ENCODE measurements at places on chromosomes 1 and 21.
A peak's percentile ranks its signal among the peaks of the same experiment; 100 is the strongest.

GRCh38 chr1:8777867-8778266, 39.6 kb downstream of the RERE start:
- no peak for DNase-seq

DNA sequence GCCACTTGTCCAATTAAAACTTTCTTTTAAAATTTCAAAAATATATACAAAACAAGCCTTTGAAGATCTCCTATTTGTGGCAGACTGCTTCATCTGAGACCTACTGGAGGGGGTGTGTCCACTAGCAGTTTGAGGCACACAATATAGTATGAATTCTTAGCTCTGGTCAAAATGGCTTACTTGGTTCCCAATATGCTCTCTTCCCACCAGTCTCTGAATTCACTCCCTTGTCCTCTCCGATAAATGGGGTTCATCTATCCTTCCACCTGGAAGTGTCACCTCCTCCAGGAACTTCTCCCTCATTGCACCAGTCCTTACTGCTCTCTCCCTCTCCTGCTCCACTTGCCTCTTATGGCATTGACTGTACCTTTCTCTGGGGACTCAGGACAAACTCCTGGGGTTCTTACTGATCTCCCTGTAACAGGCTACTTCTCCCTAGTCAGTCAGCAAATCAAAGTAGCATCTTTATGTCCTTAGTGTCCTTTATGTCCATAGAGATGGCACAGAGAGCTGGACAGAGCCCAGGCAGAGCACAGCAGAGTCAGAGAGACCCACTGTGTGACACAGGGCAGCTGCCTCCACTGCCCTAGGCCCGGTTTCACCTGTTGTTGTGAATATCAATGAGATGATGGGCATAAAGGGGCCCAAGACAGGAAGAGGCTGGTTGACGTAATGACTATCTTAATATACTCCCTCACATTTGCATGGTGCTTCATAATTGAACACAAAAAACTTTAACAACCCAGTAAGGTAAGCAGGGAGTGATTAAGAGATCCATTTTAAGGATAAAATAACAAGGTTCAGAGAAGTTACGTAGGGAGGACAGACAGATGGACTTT, 3.6 kb downstream of the ASAP3 start:
- DNase-seq = no peak

DNA sequence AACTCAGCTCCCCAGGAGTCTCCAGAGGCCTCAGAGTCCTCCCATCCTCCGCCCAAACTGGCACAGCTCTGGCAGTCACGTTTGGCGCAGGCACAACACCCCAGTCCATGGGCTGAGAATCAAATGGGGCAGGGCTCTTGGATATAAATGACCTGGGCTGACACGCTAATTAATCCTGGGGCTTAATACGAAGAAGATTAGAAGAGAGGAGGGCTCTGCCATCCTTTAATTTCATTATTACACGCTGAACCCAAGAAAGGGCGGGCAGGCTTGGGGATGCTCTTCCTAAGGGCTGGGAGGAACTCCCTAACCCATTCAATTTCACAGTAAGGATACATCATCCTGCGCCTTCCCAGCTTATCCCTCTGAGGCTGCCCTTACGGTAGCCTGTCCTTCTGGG, 2.4 kb downstream of the GRIK3 start:
- no peak for DNase-seq

DNA sequence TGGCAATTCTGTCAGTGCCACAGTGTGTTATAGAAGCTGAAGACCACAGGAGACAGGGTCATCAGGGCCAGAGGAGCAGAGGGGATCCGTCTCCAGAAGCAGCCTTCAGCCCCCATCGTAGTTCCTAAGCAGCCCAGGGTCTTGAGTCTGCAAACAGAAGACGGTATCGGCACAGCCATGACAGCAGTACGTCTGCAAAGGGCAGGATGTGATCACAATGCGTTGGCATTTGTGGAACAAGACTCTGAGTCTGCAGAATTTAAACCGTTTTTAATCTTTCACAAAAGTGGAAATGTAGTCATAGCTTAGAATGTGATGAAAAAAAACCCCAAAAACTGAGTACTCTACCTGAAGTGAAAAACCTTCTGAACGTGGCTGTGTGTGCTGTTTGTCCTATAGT, 44.0 kb upstream of the SCCPDH start:
- DNase-seq = no peak

DNA sequence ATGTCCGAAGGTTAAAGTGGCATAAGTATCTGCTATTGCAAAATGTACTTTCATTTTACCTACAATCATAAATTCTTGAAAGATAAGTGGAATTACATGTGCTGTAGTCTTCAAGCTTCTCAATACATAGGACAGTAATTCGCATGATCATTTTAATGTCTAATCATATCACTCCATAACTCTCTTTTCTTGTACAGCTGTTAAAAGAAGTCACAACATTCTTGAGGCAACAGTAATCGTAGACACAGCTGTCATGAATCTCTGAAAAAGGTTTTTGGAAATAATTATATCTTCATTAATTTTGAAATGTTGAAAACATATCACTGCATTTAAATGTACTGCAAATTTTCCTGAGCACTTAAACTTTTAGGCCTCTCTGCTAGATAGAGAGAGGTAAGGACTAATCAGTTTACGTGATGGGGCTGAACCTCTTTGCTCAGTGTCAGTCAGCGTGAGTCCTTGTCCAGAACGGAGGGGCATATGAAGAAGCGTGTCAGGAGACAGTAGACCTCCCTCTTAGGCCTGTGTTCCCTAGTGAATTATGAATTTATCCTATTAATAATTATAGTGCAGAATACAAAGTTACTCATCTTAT, 133.4 kb downstream of the NEK7 start:
- no peak for DNase-seq

DNA sequence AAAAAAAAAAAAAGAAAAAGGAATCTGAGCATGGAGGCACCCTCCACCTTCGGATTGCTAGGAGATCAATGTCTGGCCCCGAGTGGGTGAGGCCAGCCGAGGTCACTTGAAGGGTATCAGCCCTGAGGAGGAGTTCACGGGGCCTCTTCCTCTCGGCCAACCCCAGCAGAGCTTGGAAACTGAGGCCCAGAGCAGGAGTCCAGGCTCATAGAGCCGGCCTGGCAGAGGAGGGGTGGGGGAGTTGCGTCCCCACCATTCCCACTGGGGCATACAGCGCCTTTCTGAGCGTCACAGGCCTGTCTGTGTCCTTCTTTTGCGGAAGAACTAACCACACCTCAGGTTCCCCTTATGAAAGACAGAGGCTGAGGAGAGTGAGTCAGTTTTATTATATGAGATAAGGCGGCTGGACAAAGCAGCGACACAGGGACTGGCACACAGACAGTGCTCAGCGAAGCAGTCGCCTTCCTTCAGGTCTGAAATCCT, 17.1 kb upstream of the EPHA2 start:
- no peak for DNase-seq

- no peak for DNase-seq
Measured at GRCh38 chr21:36945496-36946138, 20.9 kb downstream of the HLCS start.

- DNase-seq = no peak
Measured at GRCh38 chr1:200237066-200237465, 172.8 kb downstream of the ZNF281 start.

DNA sequence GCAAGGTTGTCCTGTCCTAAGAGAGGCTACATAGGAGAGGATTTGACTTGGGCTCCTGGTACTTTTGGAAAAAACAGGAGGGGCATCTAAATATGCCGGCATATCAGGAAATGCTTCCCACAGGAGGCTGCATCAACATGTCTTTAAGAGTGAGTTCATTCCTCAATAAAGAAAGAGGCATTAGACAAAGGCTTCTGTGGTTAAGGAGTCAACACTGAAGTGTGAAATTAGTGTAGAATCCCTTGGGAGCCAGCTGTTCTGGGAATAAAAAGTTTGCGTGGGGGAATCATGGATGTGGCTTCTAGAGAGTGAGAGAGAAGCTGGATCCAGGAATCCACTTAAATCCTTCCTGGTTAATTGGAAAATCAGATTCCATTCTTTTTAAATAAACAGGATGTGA, 69.5 kb downstream of the DNM3 start:
- no peak for DNase-seq

- DNase-seq = peak; percentile 59
Measured at GRCh38 chr1:14598498-14599182, at the start of gene KAZN. Gene KAZN (plus strand): TSS chr1:14598685.

- DNase-seq = no peak
Measured at GRCh38 chr1:223549740-223550139, 115.8 kb downstream of the CAPN8 start.

GRCh38 chr1:227949954-227950734, 2.4 kb upstream of the WNT9A start:
- no peak for DNase-seq

DNA sequence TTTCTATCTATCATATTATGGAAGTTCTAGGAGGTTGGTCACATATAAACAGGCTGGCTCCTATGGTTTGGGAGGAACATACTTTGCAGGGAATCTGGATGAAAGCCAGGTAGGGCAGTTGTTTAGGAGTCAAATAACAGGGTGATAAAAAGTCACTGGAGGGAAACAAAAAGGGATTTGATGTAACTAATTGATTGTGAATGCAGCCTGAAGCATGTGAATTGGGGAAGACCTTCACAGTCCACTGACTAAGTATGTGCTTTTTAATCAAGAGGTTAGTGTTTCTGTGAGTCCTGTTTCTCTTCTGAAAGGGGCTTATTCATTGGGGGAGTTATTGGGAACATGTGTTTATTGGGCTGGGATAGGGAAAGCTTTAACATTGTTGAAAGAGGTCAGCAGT, 41.3 kb downstream of the HMCN1 start:
- DNase-seq = no peak

- DNase-seq = no peak
Measured at GRCh38 chr1:74010206-74010605, 187.8 kb downstream of the LRRIQ3 start.

GRCh38 chr1:183721041-183721440, 67.9 kb upstream of the APOBEC4 start:
- no peak for DNase-seq

GRCh38 chr1:36650200-36651065, 167.7 kb upstream of the CSF3R start:
- no peak for DNase-seq

GRCh38 chr1:159992161-159992560, 38.1 kb upstream of the SLAMF9 start:
- DNase-seq = no peak

- no peak for DNase-seq
Measured at GRCh38 chr1:56774067-56774609, 45.1 kb downstream of the FYB2 start.

- no peak for DNase-seq
Measured at GRCh38 chr21:17784604-17785402, 34.4 kb downstream of the C21orf91 start.

DNA sequence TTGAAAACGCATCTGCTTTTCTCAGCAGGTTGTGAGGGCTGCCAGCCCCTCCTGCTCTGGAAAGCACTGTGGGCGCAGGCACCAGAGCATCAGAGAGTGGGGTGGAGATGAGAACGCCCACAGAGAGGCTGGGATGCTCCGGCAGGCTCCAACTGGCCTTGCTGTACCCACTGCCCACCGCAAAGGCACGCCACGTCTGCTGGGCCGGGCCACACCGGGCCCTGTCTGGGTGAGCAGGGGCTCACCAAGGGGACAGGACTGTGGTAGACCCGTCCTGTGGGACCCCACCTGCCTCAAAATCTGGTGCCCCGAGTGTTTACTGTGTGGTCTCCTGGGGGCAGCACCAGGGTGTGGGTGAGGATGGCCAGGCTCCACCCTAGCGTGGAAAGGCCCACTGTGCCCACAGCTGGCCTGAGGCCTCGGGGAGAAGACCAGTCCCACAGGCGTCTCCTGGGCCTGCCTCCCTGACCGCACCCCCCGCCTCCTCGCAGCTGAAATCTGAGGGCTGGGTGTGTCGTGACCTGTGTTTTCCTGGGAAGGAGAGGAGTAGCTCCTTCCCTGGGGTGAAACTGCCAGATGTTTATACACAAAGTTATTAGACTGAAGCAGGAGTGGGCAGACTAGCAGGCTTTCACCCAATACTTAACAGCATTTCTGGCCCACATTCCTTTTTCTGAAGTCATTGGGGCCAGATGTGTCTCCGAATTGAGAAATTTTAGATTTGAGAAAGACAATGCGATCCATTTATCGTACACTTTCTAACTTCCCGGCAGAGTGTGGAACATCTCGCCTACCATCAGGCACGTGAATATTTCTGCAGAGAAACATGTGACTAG, 53.8 kb downstream of the STUM start:
- DNase-seq = no peak

- DNase-seq = no peak
Measured at GRCh38 chr21:42433946-42434551, 30.3 kb downstream of the UBASH3A start.

- peak; percentile 69 for DNase-seq
Measured at GRCh38 chr1:23376890-23377811, 7.5 kb upstream of the ZNF436 start.

DNA sequence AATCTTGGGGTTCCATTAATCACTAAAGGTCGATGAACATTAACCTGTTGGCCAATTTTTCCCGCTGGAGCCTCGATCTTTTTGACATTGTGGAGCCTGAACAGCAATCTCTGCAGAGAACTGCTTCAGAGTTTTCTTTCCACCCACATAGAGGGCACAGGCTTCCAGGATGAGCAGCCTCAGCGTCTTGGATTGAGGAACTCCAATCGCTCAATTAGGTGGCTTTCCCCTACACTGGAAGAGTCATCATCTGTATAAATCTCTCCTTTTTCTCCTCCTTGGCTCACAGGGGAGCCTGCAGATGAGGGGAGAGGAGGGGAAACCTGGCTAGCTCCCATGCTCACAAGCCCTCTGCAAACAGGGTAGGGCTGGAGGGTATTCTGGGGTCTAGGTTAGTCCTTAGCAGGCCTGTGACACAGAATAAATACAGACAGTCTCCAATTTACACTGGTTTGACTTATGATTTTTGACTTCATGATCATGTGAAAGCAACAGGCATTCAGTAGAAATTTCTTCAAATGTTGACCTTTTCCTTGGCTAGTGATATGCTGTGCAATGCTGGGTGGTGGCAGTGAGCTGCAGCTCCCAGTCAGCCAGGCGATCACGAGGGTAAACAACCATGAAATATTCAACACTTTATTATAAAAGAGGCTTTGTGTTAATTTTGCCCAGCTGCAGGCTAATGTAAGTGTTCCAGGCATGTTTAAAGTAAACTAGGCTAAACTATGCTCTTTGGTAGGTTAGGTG, 80.8 kb downstream of the PGBD5 start:
- no peak for DNase-seq

GRCh38 chr1:186152620-186153239, 222.3 kb downstream of the TPR start:
- DNase-seq = peak; percentile 66

GRCh38 chr1:234881893-234882771, 246.5 kb downstream of the TOMM20 start:
- DNase-seq = no peak

GRCh38 chr1:119799599-119800177, 11.6 kb downstream of the REG4 start:
- no peak for DNase-seq

DNA sequence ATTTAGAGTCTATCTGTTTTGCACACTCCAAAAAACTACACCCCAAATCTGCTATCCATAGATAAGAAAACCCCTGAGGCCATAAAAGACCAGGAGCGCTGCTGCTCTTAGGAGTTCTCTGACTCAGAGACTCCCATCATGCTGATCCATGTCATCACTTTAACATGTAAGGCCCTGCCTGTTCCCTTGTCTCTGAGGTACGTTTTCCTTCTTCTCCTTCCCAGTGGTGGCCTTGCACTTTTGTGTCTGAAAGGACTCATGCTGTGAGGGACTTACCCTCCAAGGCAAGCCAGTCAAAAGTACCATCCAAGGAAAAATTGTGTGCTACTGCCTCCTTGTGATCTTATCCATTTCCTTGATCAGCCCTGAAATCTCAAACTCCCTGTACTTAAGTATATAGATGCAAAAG, 427.4 kb upstream of the NCAM2 start:
- peak; percentile 6 for DNase-seq

Data from T1000 (cell line).